Fibroblast of mammary gland (primary cell): ENCODE measurements at places on chromosomes 11 and 22.

- DNase-seq: no peak
Measured at GRCh38 chr11:14539982-14540421, 19.8 kb upstream of the PSMA1 start.

DNA sequence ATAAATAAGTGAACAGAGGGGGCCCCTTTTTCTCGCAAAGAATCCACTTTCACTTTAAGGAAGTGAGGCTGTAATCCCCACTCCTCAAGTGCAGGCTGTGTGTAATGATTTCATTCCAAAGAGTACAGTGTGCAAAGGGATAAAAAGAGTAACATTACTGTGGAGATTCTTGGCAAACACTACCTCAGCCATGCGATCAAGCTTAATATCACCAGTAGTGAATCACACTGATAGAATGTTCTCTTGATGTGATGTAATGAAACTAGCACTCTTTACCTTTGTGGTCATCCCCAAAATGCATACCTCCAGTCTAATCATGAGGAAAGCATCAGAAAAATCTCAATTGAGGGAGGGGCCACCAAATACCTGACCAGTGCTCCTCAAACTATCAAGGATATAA lies 246.1 kb upstream of the CHORDC1 start:
- no peak for DNase-seq

DNA sequence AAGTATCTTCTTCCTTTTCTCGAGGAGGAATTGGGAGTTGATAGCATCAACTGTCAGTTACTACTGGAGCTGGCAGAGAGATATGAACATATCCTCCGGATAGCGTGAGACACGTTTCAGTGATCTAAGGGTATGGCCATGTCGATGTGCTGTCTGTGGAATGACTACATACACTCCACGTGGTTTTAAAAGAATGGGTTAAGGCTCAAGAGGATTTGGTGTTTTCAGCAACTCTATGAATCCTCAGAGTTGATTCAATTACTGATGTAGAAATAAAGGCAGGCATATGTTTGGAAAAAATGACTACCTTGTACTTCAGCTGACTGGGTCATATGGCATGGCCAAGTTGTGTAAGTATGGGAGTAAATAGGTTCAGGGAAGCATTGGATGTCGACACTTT lies 22.9 kb downstream of the MMP13 start:
- DNase-seq: peak; percentile 41

GRCh38 chr11:123091506-123091905 lies 29.6 kb upstream of the HSPA8 start:
- no peak for DNase-seq

DNA sequence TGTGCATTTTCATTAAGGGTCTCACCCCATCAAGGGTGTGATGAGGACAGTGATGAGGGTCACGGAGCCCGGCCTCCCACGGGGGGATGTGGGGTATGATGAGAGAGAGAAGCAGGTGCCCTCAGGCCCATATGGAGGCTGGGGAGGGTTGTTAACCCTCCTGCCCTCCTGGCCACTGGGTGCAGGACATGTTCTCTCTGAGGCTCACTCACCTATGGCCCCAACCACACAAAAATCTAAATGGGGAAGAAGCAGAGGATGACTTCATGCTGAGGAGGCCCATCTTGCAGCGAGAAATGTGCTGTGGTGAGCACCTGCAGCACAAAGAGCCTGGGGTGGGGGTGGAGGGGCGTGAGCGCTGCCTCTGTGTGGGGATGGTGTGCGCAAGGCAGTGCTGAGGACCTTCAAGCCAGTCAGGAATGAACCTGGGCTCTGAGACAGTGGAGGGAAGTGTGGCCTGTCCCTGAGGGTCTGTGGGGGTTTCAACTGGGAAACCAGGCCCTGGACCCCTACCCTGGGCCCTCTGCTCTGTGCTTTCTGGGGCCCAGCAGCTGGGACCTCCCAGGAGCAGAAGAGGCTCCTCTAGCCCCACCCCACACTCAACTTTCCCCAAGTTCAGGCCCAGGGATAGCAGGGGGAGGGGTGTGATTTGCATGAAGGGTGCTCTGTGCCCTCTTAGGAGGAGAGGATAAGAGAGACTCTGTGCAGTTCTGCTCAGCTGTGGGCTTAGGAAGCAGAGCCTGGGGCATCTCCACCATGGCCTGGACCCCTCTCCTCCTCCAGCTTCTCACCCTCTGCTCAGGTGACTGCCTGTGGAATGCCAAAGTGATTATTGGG lies 43.0 kb upstream of the TOP3B start:
- no peak for DNase-seq

- DNase-seq: no peak
Measured at GRCh38 chr11:28457481-28458065, 349.4 kb downstream of the METTL15 start.

GRCh38 chr11:45653277-45653676 lies 12.1 kb downstream of the CHST1 start:
- no peak for DNase-seq

DNA sequence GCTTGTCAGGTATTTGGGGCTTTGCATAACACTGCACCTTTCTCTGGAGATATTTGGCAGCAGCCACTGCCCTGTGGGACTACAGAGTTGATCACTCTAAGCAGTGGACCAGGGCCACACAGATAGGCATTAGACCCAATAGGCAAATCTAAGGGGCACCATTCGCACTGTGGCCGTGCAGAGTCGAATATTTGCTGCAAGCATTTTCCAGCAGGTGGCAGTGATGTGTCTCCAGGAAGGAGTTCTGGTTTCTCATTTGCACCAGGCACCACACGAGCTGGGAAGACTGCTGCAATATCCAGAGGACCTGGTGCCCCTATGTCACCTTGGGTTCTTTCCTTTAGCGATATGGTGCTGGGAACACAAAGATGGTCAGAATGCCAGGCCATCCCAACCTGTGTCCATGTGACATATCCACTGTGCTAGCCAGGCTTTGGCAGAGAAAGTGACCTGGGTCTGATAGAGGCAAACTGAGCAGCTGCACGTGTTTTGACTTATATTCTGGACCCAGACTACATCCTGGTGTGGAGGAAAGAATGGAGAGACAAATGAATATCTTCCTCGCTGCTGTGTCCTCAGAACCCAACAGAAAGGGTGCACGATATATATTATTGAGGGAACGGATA lies 318.7 kb downstream of the BUD13 start:
- peak; percentile 26 for DNase-seq

DNA sequence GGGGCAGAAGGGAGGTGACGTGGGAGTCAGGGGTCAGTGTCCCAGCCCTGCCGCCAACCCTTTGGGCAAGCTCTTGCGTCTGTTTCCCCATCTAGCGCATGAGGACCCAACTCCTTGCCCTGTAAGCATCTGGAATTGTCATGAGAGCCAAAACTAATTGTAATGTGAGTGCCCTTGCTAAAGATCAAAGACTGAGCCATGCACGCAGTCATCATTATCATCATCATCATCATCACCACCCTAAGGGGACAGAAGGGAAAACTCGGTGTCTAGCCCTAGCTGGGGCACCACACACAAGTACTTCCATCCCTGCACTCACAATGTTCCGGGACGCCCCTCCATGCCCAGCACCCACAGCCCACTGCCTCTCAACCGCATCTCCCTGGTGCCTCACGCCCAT lies 2.5 kb downstream of the LIF start:
- DNase-seq: no peak

DNA sequence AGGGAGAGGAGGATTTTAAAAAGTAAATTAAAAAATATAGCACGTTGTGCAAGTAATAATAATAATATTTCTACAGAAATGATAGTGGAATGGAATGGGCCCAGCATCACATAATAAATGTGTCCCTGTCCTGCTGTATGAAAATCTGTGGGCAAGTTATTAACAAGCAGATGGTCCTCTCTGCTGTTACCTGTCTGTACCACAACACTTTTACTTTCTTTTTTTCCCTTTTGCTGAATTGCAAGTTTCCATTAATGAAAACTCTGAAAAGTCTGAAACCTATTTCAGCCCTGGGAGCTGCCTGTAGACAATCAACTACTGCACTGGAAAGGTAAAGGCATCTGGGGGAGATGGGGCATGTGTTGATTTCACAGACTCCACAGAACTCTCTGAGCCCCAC lies 937.1 kb downstream of the OPCML start:
- no peak for DNase-seq

DNA sequence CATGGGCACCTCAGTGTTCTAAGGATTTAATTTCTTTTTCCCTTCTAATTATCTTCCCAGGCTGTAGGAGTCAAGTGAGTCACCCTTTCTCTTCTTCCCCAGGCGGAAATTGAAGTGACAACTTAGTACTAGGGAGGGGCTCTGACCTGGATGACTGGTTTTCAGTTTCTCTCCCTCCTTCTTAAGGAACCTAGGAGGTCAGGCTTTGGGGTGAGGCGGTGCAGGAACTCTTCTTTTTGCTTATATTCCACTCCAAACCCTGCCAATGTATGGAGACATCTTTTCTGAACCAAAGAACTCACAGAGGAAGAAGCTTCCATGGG lies 12.6 kb downstream of the ZDHHC5 start:
- peak; percentile 35 for DNase-seq

GRCh38 chr22:24331468-24332440 lies 61.1 kb downstream of the SPECC1L start:
- peak; percentile 32 for DNase-seq

DNA sequence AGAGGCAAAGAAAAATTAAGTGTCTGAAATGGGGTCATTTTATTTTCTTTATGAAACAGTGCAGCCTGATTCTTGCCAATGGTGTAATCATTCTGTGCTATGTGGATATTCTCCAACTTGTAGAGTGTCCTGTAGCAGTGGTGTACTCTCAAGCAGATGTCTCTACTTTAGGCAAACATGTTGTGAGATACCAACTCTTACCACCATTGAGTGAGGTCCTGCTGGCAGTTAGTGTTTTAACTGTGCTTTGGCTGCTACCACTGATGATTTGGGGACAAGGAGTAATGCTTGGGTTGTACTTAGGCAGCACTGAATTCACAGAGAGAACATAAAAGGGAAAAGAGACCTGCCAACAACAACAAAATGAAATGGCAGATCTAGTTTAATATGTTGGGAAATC lies 122.5 kb downstream of the APIP start:
- DNase-seq: no peak

GRCh38 chr22:26464312-26464711 lies 19.3 kb downstream of the HPS4 start:
- DNase-seq: peak; percentile 30

- no peak for DNase-seq
Measured at GRCh38 chr11:79671401-79671800, 230.6 kb upstream of the TENM4 start.

GRCh38 chr11:8712506-8712905 lies 29.9 kb downstream of the RPL27A start:
- DNase-seq: no peak

GRCh38 chr22:29108137-29108536 lies 35.3 kb downstream of the KREMEN1 start:
- peak; percentile 70 for DNase-seq

DNA sequence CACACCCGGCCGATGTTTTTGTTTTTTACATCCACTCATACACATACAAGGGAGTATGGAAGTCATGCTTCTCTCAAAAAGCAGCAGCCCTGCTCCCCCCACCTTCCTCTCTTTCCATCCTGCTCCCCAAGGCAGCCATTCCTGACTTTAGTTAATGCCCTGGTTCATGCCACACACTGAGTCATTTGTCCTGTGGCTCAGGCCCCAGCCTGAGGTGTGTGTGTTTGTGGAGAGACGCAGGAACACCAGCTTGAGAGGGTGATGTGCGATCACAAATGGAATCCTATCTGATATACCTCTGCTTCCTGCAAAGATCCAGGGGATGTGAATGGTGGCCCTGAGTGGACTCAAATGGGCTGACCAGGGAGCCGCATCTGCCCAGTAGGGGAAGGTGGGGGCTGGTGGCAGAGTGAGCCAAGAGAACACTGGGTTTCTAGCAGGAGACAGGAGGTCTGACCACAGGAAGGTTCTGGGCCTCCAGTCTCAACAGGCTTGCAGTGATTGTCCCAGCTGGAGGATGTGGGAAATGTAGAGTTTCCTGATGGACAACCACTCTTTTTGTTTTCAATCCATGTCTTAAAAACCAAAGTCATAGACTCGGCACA lies 86.7 kb downstream of the OSBP2 start:
- DNase-seq: no peak

GRCh38 chr11:45665933-45666647 lies 668 bp upstream of the CHST1 start:
- peak; percentile 30 for DNase-seq

DNA sequence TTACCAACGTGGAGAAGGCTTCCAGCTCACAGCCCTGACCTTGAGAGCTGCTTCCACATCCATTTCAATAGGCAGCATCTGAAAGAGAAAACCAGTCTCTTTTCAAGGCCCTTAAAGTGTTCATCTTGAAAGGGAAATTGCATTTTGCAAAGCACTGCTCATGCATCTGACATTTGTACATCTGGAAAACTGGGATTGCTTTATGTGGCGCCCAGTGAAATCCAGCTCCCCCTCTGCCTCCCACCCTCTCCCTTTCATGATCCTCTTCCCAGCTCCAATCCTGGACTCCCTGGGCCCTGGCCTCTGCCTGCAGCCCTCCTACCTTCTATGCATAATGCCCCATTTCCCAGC lies 17.4 kb downstream of the TP53AIP1 start:
- no peak for DNase-seq

GRCh38 chr11:22786475-22786874 lies 43.1 kb downstream of the SVIP start:
- DNase-seq: no peak

DNA sequence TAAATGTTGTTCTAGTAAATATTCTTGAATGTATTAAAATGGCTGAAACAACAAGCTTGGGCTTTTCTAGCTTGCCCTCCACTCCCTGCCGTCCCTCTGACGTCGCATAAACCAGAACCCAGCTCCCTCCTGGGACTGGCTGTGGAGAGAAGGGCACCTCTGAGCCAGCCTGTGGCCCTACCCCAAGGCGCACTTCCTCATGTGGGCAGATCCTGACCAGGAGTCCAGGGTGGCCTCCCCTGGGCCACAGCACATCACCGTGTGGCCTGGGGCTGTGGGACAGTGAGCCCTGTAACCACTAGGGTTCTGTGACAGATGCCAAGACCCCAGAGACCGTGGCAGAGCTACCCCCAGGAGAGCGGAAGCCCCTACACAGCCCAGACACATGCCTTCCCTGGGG lies 10.2 kb upstream of the ADORA2A start:
- no peak for DNase-seq

GRCh38 chr11:75337195-75337654 lies 14.2 kb downstream of the ARRB1 start:
- peak; percentile 73 for DNase-seq

GRCh38 chr22:24506802-24507438 lies 11.8 kb downstream of the UPB1 start:
- peak; percentile 46 for DNase-seq

DNA sequence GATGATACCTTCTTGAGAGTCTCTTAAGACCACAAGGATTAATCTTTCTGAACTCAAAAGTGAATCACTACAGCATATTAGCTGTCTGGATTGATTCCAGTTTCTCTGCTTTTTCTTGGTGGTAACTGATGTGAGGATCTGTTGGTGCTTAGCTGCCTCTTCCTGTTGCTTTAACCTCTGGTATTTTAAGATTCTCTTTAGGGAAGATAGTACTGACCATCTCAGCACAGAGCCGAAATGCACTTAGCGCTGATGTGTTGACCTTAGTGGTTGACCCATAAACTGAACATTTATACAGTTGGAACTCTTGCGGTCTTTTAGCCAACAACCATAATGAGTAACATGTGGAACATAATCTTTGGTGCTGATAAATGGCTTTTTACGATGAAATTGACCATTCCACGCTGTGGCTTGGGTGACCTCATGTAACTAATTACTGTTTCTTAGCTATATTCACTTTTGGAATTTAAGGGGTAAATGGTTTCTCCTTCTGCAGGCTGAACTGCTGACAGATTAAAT lies 33.7 kb downstream of the APLP2 start:
- peak; percentile 100 for DNase-seq
